ENCODE measurements at places on chromosomes 5 and 9.
A peak's percentile ranks its signal among the peaks of the same experiment; 100 is the strongest.

DNA sequence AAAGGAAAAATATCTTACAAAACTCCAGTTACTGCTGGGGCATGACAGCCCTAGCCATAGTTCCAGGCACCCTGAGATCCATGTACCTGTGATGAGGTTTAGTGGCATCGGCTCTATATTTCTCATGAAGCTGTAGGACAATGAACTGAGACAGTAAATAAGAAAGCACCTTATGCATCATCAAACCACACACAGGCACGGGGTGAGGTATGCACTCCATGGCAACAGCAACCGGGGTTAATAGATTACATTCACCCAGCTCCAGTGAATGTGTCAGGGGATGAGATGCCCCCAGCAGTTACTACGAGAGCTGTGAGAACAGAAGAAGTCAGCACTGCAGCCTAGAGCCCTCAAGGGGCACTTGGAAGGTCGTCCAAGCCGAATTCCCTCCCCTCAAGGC is 162.0 kb upstream of the S1PR3 start:
- DNase-seq = no peak

- DNase-seq = no peak
These were observed 376.4 kb downstream of the KCTD16 start for GRCh38 chr5:144547098-144547499.

DNA sequence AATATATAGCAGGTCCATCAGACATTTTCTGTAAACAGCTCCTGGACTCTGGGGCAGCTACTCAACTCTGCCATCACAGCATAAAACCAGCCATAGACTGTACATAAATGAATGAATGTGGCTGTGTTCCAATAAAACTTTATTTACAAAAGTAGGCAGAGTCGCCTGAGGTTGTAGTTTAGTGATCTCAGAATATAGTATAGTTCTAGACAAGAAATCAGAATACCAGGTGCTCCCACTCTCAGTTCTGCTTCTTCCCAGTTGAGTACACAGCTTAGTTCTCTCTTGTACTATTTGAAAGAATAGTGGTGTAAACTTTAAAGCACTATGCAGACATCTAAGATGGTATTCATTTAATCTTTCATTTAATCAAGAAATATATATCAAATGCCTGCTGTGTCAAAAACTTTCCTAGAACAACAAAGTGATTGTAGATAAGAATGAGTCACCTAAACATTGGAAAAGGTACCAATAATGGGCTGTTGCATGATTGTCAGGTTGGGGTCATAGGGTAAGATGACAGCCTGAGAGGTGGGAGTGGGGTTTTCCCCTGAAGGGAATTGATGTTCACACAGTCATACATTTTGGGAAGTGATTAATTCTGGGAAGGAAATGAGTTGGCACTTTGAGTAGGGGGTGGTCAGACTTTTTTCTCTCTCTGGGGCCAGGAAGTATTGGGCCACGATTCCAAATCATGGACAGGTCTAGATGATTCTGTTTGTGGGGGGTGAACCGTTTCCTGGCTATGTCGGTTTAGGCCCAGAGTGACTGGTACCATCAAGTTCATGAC is 37.0 kb downstream of the TNFSF8 start:
- DNase-seq = no peak

DNA sequence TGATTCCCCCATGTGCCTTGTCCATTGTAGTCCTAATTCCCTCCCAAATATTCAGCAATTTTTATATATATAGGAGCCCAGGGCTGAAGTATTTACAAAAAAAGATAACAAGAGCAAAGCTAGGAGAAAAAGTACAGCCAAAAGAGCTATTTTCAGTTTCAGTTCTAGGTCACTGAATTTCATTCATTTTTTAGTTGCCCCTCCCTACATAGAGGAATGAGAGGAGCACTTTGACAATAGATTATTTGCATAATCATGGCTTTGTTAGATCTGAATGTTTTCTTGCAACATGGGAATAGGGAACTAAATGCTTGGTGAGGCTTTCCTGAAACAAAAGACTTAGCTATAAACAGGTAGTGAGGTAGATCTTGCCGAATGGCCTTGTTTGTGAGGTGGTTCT is 15.3 kb upstream of the F2RL2 start:
- no peak for DNase-seq

DNA sequence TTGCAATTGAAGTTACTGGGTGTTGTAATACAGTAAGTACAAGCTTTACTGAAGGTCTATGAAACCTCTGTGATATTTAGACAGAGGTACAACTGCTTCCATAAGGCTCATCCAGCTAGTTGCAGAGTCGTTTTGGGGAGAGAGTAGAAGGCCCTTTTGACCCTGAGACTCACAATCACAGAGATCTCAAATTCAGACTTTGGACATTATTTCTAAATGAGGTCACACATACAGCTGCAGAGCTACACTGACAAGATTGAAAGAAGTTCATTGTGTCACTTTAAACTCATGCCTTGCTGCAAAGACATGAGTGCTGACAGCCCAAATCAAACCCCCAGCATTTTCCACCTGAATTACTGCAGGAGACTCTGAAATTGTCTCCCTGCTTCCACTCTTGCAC is 205.9 kb upstream of the TMEM161B start:
- no peak for DNase-seq

DNA sequence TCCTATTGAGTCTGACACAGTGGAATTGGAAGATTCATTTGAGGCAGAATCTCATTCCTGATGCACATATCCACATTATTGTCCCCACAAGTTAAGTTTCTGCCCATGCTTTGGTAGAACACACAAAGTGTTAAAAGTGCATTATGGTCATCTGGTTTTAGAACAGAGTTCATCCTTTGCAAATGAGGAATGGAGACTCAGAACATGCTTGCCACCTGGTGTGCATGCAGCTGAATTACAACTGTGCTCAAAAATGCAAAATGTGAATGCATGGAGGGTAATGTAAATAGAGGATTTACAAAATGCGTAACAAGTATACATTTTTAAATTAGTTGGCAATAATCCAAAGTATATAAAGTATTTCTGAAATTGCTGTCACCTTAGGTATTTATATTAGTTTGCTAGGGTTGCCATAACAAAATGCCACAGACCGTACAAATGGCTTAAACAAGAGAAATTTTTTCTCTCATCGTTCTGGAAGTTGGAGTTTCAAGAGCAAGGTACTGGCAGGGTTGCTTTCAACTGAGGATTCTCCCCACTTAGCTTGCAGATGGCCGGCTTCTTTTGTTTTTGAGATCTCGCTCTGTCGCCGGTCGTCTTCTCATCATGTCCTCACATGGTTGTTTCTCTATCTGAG is 671.1 kb downstream of the TAF11L14 start:
- DNase-seq = no peak

- no peak for DNase-seq
These were observed 246.8 kb downstream of the ARHGAP26 start for GRCh38 chr5:143016777-143017516.

DNA sequence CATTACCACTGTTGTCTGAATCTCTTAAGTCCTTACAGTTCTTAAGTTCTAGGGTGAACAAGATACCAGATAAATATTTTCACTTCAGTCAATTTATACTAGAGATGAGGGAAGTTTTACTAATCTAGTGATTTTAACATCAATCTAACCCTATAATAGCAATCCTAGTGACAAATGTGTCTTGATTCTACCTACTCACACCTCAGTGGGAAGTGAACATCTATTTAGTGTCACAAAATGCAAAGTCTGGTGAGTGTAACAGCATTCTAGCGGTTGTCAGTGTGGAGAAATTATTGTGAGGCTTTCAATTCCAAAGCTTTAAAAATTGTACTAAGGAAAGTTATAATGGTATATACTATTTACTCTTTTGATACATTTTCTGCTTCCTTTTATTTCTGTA is 225.8 kb upstream of the CYLC2 start:
- no peak for DNase-seq

DNA sequence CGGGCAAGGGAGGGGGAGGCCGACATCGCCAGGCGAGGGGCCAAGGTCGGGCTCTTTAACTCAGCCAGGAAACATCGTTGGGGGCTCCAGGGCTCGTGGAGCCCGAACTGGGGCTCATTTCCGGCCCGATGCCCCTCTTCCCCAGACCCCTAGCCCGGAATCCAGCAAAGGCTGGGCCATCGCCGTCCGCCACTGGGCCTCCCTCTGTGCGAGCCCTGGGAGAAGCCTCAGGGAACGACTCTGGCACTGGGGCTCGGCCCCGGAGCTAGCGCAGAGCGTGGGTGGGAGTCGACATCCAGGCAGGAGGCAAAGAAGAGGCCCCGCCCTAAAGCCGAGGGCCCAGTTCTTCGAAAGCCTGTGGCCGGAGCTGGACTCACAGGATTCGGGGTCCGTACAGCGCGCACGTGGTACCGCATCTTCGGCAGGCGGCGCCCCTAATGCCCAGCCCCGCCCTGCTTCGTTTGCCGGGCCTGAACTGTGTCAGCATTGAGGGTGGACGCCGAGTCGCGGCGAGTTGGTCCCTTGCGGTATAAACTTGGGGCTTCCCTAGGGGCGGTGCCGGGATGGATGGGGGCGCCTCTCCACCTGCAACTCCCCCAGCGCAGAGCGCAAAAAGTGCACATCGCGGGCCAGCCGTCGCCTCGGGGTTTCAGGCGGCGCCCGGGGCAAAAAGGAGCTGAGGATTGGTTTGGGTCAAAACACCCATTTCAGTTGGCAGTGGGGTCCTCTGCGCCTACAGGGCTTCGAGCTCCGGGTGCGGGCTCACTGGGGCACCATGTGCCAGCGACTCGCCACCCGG is 3.6 kb upstream of the PAX5 start:
- peak; percentile 84 for DNase-seq

DNA sequence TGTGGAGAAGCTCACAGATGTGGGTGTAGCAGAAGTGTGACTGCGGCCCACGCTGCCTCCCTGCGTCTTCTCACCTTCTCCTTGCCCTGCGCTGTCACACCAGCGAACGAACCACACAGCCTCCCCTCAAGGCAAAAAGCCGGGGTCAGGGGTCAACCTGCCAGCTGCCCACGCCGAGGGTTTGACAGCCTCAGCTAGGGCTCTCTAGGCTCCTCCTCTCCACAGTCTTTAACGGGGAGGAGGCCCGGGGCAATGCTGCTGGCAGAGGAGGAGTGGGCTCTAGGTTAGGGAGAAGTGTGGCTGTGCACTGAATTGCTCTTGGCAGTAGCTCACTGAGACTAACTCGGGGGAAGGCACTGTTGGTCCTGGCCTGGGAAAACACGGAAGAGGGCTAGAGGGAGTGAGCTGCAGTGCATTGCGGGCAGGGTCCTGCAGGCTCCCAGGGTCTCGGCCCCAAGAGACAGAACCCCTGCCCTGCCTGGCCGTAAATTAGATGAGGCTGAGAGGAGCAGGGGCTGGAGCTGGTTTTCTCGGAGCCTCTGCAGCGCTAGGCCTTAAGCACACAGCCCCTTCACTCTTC is 4.2 kb upstream of the TRIM52 start:
- DNase-seq = no peak

DNA sequence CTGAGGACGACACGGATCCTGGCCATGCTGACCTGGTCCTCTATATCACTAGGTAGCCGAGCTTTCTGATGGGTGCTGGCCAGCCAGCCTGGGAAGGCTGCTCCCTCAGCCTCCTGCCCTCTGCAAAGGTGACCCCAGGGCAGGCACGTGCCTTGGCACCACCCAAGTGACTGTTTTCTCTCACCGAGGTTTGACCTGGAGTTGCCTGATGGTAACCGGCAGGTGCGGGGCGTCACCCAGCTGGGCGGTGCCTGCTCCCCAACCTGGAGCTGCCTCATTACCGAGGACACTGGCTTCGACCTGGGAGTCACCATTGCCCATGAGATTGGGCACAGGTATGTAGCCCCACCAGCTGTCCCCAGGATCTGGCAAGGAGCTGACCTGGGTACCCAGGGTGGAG is 3.8 kb downstream of the ADAMTS13 start:
- no peak for DNase-seq

GRCh38 chr5:88656221-88656950 is 226.6 kb downstream of the MEF2C start:
- no peak for DNase-seq

- no peak for DNase-seq
These were observed 105.8 kb downstream of the INVS start for GRCh38 chr9:100204796-100205195.

- DNase-seq = no peak
These were observed 30.2 kb upstream of the HOMER1 start for GRCh38 chr5:79544131-79544530.

GRCh38 chr9:70110194-70111041 is 66.8 kb downstream of the MAMDC2 start:
- DNase-seq = no peak

DNA sequence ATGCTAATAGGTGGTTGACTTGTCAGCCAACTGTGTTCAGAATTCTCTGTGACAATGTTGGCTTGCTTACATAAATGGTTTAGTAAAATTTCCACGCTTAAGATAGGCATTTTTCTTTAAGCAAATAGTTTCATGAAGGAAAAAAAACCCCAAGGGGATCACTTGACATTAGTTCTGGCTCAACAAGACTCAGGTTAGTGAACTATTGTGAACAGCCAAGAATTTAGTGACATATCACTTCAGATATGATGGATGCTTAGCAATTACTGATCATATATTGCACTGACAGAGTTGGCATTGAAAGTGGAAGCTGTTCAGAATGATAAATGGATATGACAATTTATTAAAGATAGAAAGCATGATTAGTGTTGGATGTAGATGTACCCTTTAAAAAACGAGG is 218.5 kb downstream of the TMEM232 start:
- no peak for DNase-seq

DNA sequence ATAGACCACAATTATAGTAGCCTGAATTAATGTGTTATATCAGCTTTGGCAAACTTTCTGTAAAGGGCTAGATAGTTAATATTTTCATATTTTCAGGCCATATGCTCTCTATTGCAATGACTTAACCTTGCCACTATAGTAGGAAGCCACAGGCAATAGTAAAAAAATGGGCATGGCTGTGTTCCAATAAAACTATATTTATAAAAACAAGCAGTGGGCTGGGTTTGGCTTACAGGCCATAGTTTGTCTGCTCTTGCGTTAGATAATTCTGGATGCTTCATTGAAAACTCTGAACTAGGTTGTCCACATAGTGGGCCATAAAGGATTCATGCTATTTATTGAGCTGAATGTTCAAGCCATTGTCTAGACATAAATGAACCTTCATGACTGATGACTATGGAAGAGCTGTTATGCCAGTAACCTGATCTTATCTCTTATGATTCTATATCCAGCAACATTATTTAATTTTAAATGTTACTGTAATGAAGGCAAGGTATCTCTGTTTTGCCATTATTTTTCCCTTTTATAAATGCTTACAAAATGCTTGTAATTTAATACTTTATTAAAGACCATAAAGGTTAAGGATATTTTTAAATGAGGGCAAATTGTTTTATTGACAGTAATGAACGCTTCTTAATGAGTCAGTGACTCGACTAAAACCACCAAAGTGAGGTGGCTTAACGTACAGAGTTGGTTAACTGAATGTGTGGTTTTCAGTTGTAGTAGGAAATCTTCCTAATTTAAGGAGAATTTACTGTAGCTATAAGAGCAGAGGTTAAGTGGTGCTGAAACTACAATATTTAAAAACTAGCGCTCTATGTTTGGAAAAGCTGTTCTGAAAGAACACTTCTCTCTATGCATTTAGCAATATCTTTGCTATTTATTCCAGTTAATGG is 560.6 kb downstream of the PRR16 start:
- no peak for DNase-seq

GRCh38 chr9:7298123-7298522 is 501.5 kb downstream of the DMAC1 start:
- DNase-seq = no peak

- DNase-seq = no peak
These were observed 57.4 kb upstream of the ECM2 start for GRCh38 chr9:92592946-92593861.

All from posterior vena cava (tissue), 2 donors.